ENCODE measurements at places on chromosomes 7 and 10. TPM values are rescaled to one million over a fixed set of nuclear protein-coding genes. Genes with fewer than 3 reads are reported as not detected.

- DNase-seq = no peak
Measured at GRCh38 chr10:44044549-44044948, 340.3 kb downstream of the CXCL12 start.

DNA sequence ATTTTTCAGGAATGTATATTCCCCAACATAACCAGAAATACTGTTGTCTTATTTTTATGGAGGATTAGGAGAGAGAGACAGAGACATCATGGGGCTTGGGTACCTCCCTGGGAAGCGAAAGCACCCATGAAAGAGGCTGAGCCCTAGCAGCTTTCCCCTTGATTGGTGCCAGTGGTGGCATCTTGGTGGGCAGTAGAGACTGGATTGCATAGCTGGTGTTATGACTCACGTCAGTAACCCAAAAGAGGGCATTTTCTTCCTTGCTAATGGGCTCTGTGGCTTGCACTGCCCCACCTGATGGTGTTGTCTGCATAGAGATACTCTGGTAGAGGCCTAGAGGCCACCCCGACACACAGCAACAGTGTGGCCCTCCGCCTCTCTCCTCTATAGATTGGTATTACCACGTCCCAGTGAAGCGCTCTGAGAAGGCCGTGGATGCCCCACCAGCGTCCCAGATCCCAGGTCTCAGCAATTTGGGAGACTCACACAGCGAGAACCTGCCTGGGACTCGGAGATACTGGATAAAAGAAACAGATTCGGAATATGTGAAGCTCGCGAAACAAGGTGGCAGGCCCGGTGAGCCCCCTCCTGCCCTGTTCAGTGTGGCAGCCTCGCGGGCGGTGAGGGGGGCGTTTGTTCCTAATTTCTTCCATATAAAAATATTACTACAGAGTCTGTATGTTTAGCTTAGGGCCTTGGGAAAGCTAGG is 5.8 kb downstream of the C7orf57 start:
- DNase-seq = peak; percentile 20

GRCh38 chr7:33251301-33251700 is 121.9 kb downstream of the BBS9 start:
- no peak for DNase-seq

DNA sequence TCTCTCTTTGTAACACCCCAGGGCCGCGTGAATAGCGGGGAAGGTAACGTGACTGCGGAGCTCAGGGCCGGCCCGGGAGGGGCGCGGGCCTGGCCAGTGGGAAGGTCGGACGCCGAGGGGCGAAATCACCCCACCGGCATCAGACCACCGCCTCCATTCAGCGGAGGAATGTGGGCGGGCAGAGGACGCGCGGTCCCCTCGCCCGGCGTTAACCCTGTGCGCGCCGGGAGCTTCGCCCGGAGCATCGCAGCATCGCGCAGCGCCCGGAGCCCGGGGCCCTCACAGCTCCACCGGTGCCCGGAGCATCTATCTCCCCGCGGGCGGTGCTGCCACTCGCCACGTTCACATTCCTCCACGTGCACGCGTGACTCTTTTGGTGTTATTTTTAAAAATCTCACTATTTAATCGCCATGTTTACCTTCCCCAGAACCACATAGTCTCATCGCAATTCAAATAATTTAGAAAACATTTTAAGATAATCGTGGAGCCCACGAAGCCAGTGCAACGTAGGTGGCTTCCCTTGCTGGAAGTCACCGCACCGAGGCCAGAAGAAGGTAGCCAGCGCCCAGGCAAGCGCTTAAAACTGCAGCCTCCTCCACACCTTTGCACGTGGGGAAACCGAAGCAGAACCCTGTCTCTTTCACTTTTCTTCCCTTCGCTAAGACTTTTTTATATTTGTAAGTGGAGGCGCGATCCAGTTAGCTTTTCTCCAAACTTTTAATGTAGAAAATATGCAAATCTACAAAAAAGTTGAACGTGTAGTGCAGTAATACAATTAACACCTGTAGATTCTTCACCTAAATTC is 21.8 kb downstream of the FGFBP3 start:
- peak; percentile 41 for DNase-seq

- no peak for DNase-seq
Measured at GRCh38 chr10:112904000-112904399, 46.0 kb upstream of the TCF7L2 start.

The PTPRN2 gene
- 0.65 TPM for total RNA-seq

The HSPA12A gene
- total RNA-seq = not detected

The FEZF1 gene
- total RNA-seq = not detected

DNA sequence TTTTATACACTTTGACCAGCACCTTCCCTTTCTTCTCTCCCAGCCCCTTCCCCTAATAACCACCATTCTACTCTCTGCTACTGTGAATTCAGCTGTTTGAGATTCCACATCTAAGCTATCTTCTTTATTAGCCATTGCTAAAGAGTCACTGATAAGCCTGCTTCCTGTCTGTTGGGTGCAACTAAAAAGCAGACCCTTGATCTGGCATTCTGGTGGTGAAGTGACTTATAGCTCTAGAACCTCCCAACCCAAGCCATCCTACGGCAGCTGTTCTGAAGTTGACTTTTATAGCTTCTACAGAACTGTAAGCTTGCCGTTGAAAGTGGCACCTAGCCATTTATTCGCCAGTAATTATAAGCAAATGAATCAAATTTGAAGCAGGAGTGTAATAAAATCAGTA is 105.6 kb downstream of the AHR start:
- DNase-seq = no peak

DNA sequence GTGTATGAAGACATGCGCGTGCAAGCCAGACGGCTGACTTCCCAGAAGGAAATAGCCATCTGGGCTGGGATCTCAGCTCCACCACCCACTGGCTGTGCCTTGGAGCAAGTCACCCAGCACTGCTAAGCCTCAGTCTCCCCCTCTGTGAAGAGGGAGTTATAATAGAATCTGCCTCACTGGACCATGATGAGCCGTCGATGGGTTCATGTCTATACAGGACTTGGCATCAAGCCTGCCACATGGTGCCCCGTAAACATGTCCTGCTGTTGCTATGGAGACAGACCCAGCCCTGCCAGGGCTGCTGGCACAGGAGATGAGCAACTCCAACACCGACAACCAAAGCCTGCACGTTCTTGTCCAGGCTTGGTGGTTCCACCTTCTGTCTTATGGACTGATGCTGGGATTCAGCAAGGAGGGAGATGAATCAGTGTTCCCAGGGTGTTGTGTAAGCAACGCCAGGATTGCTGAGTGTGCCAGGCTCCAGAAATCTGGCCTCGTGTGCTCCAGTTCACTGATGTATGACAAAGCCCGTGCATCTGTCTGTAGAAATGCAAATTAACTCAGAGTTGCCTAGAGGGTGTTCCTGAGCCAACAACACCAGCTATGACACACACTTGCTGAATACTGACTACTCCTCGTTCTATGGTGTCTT is 5.6 kb downstream of the GPR15LG start:
- DNase-seq = peak; percentile 54

The DGKI gene
- 0.65 TPM for total RNA-seq

The SPDYE6 gene
- not detected for total RNA-seq

The TUBAL3 gene
- not detected for total RNA-seq

Data from activated CD8-positive, alpha-beta T cell treated with anti-CD3 and anti-CD28 coated beads for 36 hours (primary cell).